ENCODE measurements at places on chromosomes 7 and 10.

GRCh38 chr7:16590424-16590823 lies 55.1 kb downstream of the ANKMY2 start:
- no peaks in the 10 kb centered on the region for H3K27me3 ChIP-seq
- no peak overlapping the region for H3K27ac ChIP-seq
- H3K36me3 ChIP-seq, result no peaks in the 10 kb centered on the region
- H3K4me1 ChIP-seq, result no peaks in the 10 kb centered on the region
- no peak overlapping the region for H3K4me3 ChIP-seq

DNA sequence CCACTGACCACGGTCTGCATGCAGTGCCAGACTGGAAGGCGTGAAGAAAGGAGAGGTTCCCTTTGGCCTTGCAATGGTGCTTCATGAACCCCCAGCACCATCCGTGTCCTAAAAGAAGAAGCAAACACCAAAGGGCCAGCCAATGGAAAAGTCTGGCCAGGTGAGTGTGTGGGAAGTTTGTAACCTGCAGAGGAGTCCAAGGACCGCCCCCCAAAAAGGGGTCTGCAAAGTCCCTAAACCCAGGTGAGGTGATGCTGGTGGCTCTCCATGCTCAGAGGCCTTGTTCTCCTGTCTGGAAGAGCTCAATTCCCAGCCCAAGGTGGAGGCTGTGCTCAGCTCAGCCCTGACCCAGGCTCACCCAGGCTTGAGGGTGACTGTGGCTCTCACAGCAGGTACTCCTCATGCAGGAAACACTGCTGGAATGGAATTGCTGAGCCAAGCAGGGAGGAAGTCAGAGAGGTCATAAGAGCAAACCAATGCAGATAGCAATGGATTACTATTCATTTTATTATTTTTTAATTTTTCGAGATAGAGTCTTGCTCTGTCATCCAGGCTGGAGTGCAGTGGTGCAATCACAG lies 52.4 kb upstream of the NANOS1 start:
- no peaks in the 10 kb centered on the region for H3K4me1 ChIP-seq
- H3K4me3 ChIP-seq, result no peak overlapping the region
- H3K27me3 ChIP-seq, result no peaks in the 10 kb centered on the region

GRCh38 chr7:3201937-3202710 lies 98.9 kb upstream of the SDK1 start:
- H3K27me3 ChIP-seq, result no peaks in the 10 kb centered on the region
- peak; percentile 12 for DNase-seq
- H3K27ac ChIP-seq, result no peak overlapping the region
- H3K36me3 ChIP-seq, result no peaks in the 10 kb centered on the region
- H3K4me1 ChIP-seq, result no peaks in the 10 kb centered on the region

GRCh38 chr10:46283580-46284285 lies 3.1 kb upstream of the ANTXRL start:
- peak overlapping the region; percentile 87 for H3K27ac ChIP-seq
- H3K36me3 ChIP-seq, result no peaks in the 10 kb centered on the region
- peaks cover 19% of the 10 kb centered on the region for H3K4me1 ChIP-seq
- no peaks in the 10 kb centered on the region for H3K27me3 ChIP-seq
- no peak for DNase-seq

GRCh38 chr7:39958038-39958437 lies 8.0 kb downstream of the CDK13 start:
- H3K4me3 ChIP-seq, result no peak overlapping the region
- H3K4me1 ChIP-seq, result peaks cover 14% of the 10 kb centered on the region
- H3K27ac ChIP-seq, result no peak overlapping the region

DNA sequence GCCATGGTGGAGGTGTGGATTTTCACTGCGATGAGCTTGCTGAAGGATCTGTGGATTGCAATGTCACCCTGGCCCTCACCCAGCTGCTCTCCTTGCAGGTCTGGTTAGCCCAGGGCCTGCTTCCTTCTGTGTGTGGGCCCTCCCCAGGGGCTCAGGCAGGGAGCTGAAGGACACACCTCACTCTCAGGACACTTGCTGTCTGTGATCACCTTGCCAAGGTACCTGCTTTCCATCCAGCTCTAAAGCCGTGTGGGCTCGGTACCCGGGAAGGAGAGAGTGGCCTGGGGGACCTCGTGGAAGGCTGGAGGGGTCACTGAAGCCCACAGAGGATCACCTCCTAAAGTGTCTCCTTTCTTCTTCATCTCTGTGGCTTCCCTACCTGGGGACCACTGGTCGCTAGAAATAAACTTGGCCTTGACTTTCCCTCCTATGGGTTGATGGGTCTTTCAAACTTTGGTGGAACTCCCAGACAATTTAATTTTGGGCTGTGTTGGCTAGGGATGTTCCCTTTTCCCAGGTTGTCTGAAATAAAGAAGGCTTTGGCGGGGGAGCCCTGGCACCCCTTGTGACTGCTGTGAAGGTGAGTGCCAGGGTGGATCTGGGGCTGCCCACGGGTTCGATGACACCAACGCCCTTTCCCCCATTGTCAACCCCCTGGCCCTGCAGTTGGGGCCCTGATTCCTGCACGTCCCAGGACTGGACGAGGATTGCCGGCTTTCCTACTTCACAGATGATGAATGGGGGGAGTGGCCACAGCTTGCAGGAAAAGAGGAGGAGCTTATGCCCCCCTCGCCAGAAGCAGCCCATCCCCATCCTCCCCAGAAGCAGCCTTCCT lies 331.0 kb downstream of the ADARB2 start:
- no peaks in the 10 kb centered on the region for H3K4me1 ChIP-seq
- no peak overlapping the region for H3K27ac ChIP-seq
- no peak for DNase-seq
- no peak overlapping the region for H3K4me3 ChIP-seq
- H3K27me3 ChIP-seq, result peaks cover 15% of the 10 kb centered on the region

GRCh38 chr7:85529201-85529600 lies 342.3 kb upstream of the SEMA3D start:
- H3K27ac ChIP-seq, result no peak overlapping the region
- no peaks in the 10 kb centered on the region for H3K27me3 ChIP-seq
- DNase-seq, result no peak
- H3K4me3 ChIP-seq, result no peak overlapping the region
- H3K36me3 ChIP-seq, result no peaks in the 10 kb centered on the region

- H3K27ac ChIP-seq, result no peak overlapping the region
- DNase-seq, result peak; percentile 11
- H3K36me3 ChIP-seq, result no peaks in the 10 kb centered on the region
- H3K4me1 ChIP-seq, result no peaks in the 10 kb centered on the region
These were observed 22.5 kb upstream of the ZNF273 start for GRCh38 chr7:64880322-64881297.

- H3K4me1 ChIP-seq, result no peaks in the 10 kb centered on the region
- no peak for DNase-seq
- H3K27me3 ChIP-seq, result no peaks in the 10 kb centered on the region
These were observed 553.4 kb upstream of the POM121L12 start for GRCh38 chr7:52482076-52482475.

GRCh38 chr7:91557789-91558404 lies 293.7 kb downstream of the FZD1 start:
- no peak for DNase-seq
- H3K27me3 ChIP-seq, result no peaks in the 10 kb centered on the region
- no peaks in the 10 kb centered on the region for H3K4me1 ChIP-seq
- H3K4me3 ChIP-seq, result no peak overlapping the region

- H3K4me3 ChIP-seq, result no peak overlapping the region
- H3K27ac ChIP-seq, result no peak overlapping the region
- H3K36me3 ChIP-seq, result no peaks in the 10 kb centered on the region
These were observed 44.5 kb upstream of the AGR3 start for GRCh38 chr7:16926283-16926682.

DNA sequence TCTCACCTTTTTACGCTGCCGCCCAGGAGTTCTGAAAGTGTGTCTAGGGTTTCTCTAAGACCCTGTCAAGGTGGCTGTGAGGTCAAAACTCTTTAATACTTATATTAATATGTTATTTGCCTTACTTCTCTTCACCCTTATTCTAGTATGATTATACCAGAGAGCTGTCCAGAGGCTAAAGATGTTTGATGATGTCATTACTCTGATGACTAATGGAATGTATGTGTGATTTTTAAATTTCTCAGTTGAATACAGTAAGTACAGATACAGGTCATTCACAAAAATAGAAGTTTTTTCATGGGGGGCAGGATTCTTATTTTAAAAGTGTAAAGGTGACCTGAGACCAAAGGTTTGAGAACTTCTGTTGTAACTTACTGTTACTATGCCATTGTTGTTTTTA lies 150.6 kb upstream of the FOXP2 start:
- no peaks in the 10 kb centered on the region for H3K36me3 ChIP-seq
- DNase-seq, result no peak
- no peaks in the 10 kb centered on the region for H3K4me1 ChIP-seq

GRCh38 chr7:89934101-89934500 lies 220.2 kb upstream of the STEAP1 start:
- no peak overlapping the region for H3K4me3 ChIP-seq
- no peak for DNase-seq
- no peak overlapping the region for H3K27ac ChIP-seq

DNA sequence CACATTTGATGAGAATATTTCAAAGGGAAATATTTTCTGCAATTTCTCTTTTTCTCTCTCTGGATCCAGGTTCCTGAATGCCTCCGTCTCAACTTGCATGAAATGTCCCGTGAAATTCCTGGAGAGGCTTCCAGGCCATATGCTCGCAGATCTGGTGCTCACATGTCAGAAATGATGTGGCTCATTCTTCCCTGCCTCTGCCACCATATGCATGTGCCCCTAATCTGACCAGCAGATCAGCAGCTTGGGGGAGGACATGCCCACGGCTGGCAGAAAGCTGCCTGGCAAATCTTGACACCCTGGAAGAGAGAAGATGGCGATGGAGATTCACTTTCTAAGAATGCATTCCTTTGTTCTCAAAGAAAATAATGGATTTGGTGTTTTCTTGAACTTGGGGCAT lies 490.7 kb downstream of the RPS24 start:
- H3K27me3 ChIP-seq, result no peaks in the 10 kb centered on the region
- H3K4me1 ChIP-seq, result no peaks in the 10 kb centered on the region
- H3K27ac ChIP-seq, result no peak overlapping the region
- DNase-seq, result no peak

- no peak for DNase-seq
- no peak overlapping the region for H3K27ac ChIP-seq
- no peak overlapping the region for H3K4me3 ChIP-seq
- no peaks in the 10 kb centered on the region for H3K4me1 ChIP-seq
- H3K27me3 ChIP-seq, result no peaks in the 10 kb centered on the region
These were observed 348.8 kb downstream of the RNLS start for GRCh38 chr10:88234297-88234696.

- no peaks in the 10 kb centered on the region for H3K27me3 ChIP-seq
- no peaks in the 10 kb centered on the region for H3K36me3 ChIP-seq
- H3K4me1 ChIP-seq, result no peaks in the 10 kb centered on the region
- no peak overlapping the region for H3K4me3 ChIP-seq
These were observed 57.3 kb downstream of the NRP1 start for GRCh38 chr10:33277135-33277536.

DNA sequence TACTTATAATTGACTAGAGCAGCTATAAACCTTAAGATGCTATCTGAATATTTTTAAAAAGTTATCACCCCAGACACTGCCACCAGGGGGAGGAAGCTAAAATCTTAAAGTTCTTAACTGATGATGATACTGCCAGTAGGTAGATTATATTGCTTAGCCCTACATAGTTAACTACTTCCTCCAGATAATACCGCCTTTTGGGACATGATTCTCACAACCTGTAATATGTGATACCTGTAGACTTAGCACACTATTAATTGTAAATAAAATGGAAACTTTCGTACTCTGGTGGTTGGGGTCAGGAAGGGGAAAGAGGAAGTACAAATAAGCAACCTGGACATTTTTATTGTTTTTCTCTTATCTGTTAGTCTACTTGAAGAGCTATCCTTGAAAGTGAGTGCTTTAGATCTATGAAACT lies 268.9 kb downstream of the ADK start:
- H3K4me1 ChIP-seq, result no peaks in the 10 kb centered on the region
- DNase-seq, result no peak
- no peak overlapping the region for H3K4me3 ChIP-seq
- no peaks in the 10 kb centered on the region for H3K27me3 ChIP-seq
- no peaks in the 10 kb centered on the region for H3K36me3 ChIP-seq

- H3K36me3 ChIP-seq, result no peaks in the 10 kb centered on the region
- no peak for DNase-seq
These were observed 30.0 kb downstream of the SFXN4 start for GRCh38 chr10:119135513-119135881.

DNA sequence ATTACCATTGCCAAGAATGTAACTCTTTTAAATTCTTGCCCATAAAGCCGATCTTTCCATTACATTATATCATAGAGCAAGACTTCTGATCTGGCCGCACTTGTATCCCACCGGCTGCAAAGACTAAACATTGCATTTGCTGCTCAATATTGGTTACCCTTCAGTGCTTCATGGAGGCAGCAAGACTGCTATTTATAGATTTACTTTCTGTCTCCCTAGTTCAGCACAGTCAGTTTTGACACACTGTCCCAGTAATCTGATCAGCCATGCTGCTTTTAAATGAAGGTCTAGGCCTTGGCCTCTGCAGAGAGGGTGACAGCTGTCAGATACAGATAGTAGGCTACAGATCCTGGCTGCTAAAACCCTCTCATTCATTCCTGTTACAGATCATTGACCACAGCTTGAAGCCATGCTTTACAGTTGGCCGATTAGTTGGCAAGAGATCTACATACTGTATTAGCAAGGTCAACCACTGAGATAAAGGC lies 562.6 kb upstream of the GALNT17 start:
- no peaks in the 10 kb centered on the region for H3K4me1 ChIP-seq
- no peaks in the 10 kb centered on the region for H3K36me3 ChIP-seq
- no peaks in the 10 kb centered on the region for H3K27me3 ChIP-seq
- no peak for DNase-seq

- no peak for DNase-seq
- H3K36me3 ChIP-seq, result no peaks in the 10 kb centered on the region
- H3K27me3 ChIP-seq, result no peaks in the 10 kb centered on the region
- no peak overlapping the region for H3K4me3 ChIP-seq
- no peaks in the 10 kb centered on the region for H3K4me1 ChIP-seq
These were observed 468.7 kb downstream of the RPS24 start for GRCh38 chr10:78502210-78502936.

GRCh38 chr7:27897441-27897847 lies 157.5 kb downstream of the TAX1BP1 start:
- no peak overlapping the region for H3K27ac ChIP-seq
- no peaks in the 10 kb centered on the region for H3K27me3 ChIP-seq
- H3K36me3 ChIP-seq, result no peaks in the 10 kb centered on the region
- H3K4me3 ChIP-seq, result no peak overlapping the region

GRCh38 chr7:96303686-96304443 lies 18.0 kb downstream of the SLC25A13 start:
- no peaks in the 10 kb centered on the region for H3K36me3 ChIP-seq
- H3K27me3 ChIP-seq, result no peaks in the 10 kb centered on the region
- no peak for DNase-seq

DNA sequence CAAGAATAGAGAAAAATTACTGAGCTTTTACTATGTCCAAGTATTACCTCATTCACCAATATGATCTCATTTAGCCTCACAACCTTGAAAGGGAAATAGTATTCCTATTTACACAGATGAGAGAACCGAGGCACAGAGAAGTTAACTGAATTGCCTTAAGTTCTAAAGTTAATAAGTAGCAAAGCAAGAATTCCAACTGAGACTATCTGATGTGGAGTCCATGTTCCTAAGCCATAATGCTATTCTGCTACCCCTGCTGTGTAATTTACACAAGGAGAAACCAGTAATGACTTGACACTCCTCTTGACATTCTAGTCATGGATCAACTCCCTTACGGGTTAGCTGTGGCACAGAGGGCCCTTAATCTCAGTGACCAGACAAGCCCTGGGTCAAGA lies 60.7 kb downstream of the ABCB4 start:
- H3K36me3 ChIP-seq, result no peaks in the 10 kb centered on the region
- no peaks in the 10 kb centered on the region for H3K4me1 ChIP-seq
- DNase-seq, result no peak
- H3K27me3 ChIP-seq, result no peaks in the 10 kb centered on the region
- peak overlapping the region; percentile 7 for H3K27ac ChIP-seq
- H3K4me3 ChIP-seq, result no peak overlapping the region

GRCh38 chr10:101782811-101783735 lies at the start of gene NPM3:
TSS of gene NPM3 (minus strand) at chr10:101783446. CDS start at chr10:101783390, 56 bp downstream.
- peaks cover 15% of the 10 kb centered on the region for H3K27me3 ChIP-seq
- H3K4me1 ChIP-seq, result peaks cover 8% of the 10 kb centered on the region
- H3K4me3 ChIP-seq, result peak within 1 kb of the TSS; percentile 87
